ENCODE measurements at places on chromosomes 6 and 20.

DNA sequence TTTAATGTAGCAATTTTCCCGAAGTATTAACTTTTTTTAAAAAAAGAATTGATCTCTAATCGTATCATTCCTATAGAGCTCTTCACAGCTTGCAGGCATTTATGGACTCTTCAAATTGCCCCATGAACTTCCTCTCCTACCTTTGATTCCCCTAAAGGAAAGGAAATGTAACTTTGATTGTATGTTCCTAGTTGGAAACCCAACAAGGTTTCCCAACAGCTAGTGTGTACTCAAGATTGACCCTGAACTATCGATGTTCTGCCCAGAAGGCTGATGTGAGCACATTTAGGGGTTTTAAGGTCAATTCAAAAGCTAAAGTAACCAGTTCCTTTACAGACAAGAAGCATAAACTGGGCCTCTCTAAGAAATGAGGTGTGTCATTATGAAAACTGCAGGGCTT lies 491.7 kb downstream of the PTPRT start:
- no peak for DNase-seq

- DNase-seq = no peak
Measured at GRCh38 chr6:6775074-6775473, 186.6 kb downstream of the LY86 start.

- peak; percentile 75 for DNase-seq
Measured at GRCh38 chr6:33276864-33277662, at the start of gene B3GALT4. Gene B3GALT4, plus strand, starts transcription at chr6:33277123. Its CDS starts 297 bp downstream, at chr6:33277420.

- DNase-seq = no peak
Measured at GRCh38 chr20:59152559-59153354, 10.9 kb upstream of the ZNF831 start.

DNA sequence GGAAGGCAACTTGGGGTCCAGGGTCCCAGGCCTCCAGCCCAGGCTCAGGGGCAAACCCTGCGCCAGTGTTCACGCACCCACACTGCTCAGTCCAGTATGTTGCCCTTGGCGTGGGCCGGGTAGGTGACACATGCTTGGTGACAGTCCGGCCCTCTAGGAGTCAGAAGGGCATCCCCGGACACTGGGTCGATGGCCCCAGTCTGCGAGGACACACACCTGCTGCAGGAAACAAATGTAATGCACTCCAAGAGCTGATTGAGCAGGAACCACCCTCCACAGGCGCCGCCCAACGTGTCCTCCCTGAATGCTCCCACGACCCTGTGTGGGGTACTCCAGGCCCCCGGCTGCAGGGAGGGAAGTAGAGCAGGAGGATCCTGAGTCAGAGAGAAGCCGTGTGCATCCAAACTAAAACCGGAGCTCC lies 160.7 kb downstream of the DLL1 start:
- DNase-seq = no peak

- DNase-seq = no peak
Measured at GRCh38 chr6:13991393-13991792, 66.6 kb downstream of the RNF182 start.

- DNase-seq = no peak
Measured at GRCh38 chr6:136587527-136587926, 37.3 kb upstream of the MAP7 start.

GRCh38 chr20:36491901-36492617 lies 49.3 kb upstream of the MYL9 start:
- no peak for DNase-seq

DNA sequence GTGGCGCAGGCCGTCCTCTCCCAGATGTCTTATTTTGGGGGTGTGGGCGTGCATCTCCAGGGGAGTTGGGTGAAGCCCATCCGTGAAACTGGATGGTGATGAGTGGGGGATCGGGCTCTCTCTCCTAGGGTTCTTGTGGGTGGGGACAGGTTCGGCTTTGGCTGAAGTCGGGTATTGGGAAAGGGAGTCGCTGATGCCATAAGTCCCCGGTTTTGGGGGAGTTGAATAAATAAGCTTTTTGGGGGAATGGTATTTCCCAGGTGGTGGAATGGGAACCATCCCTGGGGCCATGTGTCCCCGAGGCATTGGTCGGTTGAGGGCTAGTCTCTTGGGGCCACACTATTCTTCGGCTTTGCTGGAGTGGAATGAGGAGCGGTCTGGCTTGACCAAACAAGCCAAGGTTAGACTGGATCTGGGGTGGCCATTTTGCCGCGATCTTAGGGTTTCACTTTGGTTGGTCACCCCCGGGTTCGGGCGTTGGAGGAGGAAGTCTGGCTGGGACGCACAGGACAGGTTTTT lies 481 bp downstream of the ZNF133 start:
- peak; percentile 17 for DNase-seq

GRCh38 chr20:24694157-24694726 lies 224.8 kb downstream of the SYNDIG1 start:
- DNase-seq = no peak

- DNase-seq = no peak
Measured at GRCh38 chr6:1587546-1587945, 22.2 kb upstream of the FOXC1 start.

- DNase-seq = no peak
Measured at GRCh38 chr20:20971810-20972209, 134.3 kb downstream of the LINC00237 start.

- no peak for DNase-seq
Measured at GRCh38 chr6:14860774-14861173, 385.1 kb upstream of the JARID2 start.

DNA sequence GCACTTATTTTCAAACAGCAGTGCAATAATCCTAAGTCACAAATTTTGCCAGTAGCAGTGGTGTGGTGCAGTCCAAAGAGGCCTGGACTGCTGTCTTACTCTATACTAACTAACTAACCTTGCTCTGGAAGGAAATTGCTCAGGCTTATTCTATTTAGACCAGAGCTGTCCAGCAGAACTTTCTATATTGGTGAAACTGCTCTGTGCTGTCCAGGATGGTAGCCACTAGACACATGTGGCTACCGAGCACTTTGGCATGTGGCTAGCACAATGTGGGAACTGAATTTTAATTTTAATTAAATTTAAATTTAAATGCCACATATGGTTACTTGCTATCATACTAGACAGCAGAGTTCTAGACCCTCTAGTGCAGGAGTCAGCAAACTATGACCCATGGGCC lies 27.1 kb upstream of the FBXO9 start:
- no peak for DNase-seq

DNA sequence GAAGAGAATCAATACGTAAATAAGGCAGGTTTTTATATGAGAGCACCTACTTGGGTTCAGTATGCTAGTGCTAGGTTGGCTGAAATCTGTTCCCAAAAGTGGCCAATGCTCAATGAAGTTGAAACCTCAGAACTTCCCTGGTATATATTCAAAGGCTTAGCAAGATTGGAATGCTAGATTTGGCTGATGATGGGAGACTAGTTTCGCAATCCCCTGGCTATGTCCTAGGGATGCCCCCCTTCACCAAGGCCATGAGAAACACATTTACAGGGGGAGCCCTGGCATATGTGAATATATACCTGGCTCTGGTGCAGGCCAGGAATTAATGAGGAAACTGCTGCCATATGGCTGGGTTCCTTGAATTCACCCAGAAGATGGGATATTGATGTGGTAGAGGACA lies 142.4 kb upstream of the C6orf118 start:
- DNase-seq = no peak

DNA sequence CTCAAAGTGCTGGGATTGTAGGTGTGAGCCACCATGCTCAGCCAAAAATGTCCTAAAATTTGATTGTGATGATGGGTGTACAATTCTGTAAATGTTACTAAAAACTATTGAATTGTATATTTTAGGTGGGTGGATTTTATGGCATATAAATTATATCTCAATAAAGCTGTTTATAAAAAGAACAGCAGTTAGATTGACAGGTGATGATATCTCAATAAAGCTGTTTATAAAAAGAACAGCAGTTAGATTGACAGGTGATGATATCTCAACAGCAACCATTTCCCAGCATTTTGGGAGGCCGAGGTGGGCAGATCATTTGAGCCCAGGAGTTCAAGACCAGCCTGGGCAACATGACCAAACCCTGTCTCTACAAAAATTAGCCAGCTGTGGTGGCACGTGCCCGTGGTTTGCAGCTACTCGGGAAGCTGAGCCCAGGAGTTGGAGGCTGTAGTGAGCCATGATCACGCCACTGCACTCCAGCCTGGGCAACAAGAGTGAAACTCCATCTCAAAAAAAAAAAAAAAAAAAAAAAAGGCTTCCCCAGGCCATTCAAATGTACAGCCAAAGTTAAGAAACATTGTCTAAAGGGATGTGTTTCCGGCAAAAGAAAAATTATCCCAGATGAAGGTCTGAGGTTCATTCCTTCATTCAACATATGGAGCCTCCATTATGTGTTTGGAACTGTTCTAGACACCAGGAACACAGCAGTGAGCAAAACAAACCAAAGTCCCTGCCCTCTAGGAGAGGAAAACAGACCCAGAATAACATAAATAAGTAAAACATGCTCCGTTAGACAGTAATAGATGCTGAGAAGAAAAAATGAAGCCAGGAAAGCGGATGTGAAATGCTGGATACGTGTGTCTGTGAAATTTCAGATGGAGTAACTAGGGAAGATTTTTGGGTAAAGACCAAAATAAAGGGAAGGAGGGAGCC lies 1.6 kb upstream of the RBCK1 start:
- no peak for DNase-seq

GRCh38 chr20:50163570-50164317 lies 10.2 kb upstream of the PEDS1 start:
- DNase-seq = no peak

- DNase-seq = no peak
Measured at GRCh38 chr20:35216541-35216940, 9.9 kb upstream of the MMP24 start.

DNA sequence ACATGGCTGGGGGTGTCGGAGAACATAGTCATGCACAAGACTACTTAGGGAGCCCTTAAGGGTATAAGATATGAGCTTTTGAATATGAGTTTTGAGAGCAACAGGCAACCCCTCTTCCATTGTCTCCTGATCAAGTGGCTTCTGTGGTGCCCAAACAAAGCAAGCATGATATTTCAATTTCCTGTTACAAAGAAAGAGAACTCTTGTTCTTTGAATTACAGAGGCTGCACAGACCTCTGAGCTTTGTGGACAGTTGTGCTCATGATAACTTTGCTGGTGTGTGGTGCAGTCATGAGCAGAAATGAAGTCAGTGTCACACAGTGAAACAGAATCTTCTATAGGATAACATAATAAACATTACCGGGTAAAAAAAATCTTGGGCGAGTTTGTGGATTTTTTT lies 66.8 kb upstream of the THEMIS start:
- no peak for DNase-seq

- no peak for DNase-seq
Measured at GRCh38 chr20:62816031-62816883, 593 bp upstream of the COL9A3 start.

GRCh38 chr20:13684566-13685222 lies 46.0 kb upstream of the TASP1 start:
- no peak for DNase-seq

DNA sequence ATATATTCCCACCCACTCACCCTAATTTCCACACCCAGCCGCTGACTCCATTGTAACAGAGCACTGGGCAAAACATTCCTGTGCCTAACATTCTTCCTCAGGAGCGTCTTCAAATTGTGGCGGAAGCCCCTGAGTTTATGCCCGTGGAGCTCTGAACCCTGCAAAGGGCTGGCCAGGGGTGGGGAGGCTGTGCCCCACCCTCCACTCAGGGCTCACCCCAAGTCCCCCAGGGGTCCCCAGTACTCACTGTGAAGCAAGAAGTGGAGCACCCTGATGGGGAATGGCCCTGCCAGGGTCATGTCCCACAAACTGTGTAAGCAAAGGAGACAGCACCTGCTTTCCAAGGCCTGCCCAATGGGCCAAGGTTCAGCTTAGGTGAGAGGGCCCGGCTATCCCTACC lies 303.2 kb downstream of the PREX1 start:
- DNase-seq = no peak

- no peak for DNase-seq
Measured at GRCh38 chr20:21515300-21516179, 1.7 kb upstream of the NKX2-2 start.

DNA sequence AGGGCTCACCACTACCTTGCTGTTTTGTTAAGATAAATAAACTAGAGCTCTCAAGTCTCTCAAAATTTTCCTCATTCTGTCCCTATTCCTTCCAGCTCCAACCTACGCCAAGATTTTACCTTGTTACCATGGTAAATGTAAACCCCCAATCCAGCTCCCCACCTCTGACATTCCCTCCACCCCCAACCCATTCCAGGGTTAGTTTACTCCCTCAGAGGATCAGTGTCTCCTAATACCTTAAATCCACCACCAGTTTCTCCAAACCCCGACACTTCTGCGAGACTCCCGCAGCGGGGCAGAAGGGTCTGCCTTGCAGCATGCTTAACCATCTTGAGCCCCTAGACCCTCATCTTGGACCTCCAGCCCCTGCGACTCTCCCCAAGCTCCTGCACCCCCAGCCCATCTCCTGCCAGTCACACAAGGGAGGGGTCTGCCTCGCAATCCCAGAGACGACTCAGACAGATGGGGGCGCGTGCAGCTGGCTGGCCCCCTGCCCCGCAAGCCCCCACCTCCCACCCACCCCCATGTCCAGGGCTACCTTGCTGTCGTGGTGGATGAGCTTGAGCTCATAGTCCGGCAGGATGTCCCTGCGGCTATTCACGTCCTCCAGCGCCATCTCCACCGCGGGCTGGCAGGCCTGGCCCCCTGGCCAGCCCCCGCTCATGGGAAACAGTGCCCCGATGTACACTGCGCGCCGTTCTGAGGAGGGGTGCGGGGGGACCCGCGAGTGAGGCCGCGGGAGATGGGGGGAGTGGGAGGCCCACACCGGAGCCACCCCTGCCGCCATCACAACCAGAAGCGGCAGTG lies 5.8 kb downstream of the GABBR1 start:
- DNase-seq = no peak

DNA sequence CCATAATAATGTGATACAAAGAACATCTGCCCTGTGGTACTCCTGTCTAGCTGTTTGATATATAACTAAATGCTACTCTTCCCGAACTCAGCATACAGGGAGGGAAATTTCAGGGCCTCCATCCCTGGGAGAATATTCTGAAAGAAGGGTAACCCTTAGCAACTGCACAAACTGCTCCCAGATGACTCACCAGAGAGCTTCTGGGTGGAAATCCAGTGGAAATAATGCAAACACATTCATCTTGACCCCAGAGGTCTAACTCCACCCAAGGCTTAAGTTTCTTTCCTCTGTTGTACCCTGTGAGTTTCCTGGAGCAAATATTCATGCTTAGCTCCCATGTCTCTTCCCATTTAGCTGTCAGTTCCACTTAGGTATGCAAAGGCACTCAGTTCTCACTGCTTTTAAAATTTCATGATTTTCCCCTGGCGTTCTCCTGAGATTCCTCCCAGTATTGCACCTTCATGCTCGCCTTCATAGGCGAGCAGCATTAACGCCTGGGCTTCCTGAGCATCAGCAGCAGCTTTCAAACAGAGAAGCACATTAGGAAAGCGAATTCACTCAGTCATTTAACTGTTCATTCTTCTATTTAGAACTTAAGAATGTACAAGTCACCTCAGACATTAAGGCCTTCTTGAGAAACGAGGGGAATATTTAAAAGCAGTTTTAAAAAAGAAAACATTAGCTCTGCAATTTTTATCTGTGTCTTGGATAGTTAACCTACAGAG lies 43.8 kb upstream of the LAMA4 start:
- no peak for DNase-seq

- DNase-seq = peak; percentile 76
Measured at GRCh38 chr6:44247338-44248302, 719 bp downstream of the HSP90AB1 start.

All from thyroid gland (tissue), 4 donors.